ENCODE measurements at places on chromosomes 4 and X. TPM values are rescaled to one million over a fixed set of nuclear protein-coding genes. Genes with fewer than 3 reads are reported as not detected.

RASL11B gene
- total RNA-seq: not detected

ETDB gene
- total RNA-seq: not detected

PRPS1 gene
- 108 TPM for total RNA-seq

AREG gene
- total RNA-seq: 71.1 TPM

FHIP1A gene
- 0.22 TPM for total RNA-seq

ATP1B4 gene
- not detected for total RNA-seq

MRFAP1L1 gene
- 35.7 TPM for total RNA-seq

EFNB1 gene
- total RNA-seq: 8.5 TPM

TAB3 gene
- total RNA-seq: 9.0 TPM

GYPB gene
- not detected for total RNA-seq

CAMK2D gene
- 17.7 TPM for total RNA-seq

FANCB gene
- 3.2 TPM for total RNA-seq

ALPK1 gene
- total RNA-seq: 2.2 TPM

HEPH gene
- not detected for total RNA-seq

DKK2 gene
- not detected for total RNA-seq

AADAT gene
- total RNA-seq: 9.1 TPM

CHRDL1 gene
- not detected for total RNA-seq

BLOC1S4 gene
- 13.6 TPM for total RNA-seq

GPM6B gene
- not detected for total RNA-seq

KLF8 gene
- not detected for total RNA-seq

PCDH7 gene
- total RNA-seq: 0.11 TPM

FGFBP2 gene
- total RNA-seq: not detected

FGF13 gene
- 0.14 TPM for total RNA-seq

ZNF280C gene
- total RNA-seq: 3.2 TPM

CFAP97 gene
- total RNA-seq: 16.9 TPM

CYSLTR1 gene
- not detected for total RNA-seq

TMSB15C gene
- total RNA-seq: 0.31 TPM

CYLC1 gene
- total RNA-seq: not detected

TMSB15A gene
- total RNA-seq: 0.27 TPM

HS6ST2 gene
- total RNA-seq: 0.05 TPM

GJB1 gene
- 0.08 TPM for total RNA-seq

SLC38A5 gene
- total RNA-seq: 0.39 TPM

C4orf50 gene
- not detected for total RNA-seq

NAA10 gene
- total RNA-seq: 214 TPM

GAK gene
- total RNA-seq: 52.5 TPM

TXK gene
- 0.28 TPM for total RNA-seq
